Stimulated activated CD8-positive, alpha-beta memory T cell treated with anti-CD3 and anti-CD28 coated beads, Interleukin-4, amount 100 ng/mL, for 1 hour (primary cell): ENCODE measurements at places on chromosomes 1 and 21.

DNA sequence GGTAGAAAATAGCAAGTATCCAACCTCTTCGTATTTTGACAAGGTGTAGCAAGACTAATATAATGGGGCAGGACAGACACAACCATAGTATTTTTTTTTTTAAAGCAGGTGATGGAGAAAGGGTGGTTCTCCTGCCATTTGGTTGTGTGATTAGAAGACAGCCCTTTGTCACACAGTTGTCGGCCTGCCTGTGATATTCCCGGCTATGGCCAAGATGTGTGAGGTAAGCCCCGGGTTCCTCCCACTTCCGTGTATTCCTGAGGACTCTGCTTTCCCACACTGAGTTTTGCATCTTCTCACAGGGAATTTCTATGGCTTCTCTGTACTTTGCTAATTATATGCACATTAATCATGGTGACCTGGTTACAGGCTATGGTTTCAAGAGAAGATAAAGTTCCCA is 35.9 kb downstream of the ZNF496 start:
- DNase-seq, result no peak

DNA sequence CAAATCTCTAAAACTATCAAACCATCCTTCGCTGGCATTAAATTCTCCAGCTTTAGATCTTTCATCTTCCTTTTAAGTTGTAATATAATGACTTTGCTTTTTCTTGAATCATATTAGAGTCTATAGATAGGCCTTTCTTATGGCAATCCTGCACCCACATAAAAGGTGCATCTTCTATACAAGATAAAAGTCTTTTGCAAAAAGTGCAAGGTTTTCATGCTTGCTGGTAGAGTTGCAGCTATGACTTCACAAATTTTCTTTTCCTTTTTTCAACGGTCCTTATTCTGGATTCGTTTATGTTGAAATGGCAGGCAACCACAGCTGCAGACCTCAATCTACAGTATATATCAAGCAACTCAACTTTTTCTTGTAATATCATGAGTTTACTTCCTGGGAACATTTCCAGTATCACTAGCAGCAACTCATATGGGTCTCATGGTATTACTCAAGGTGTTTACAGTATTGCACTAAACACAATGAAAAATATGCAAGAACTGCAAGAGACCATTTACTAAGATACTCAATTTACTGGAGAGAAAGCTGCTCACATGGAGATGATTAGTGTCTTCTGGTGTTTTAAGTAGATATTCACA is 22.1 kb downstream of the OMA1 start:
- DNase-seq, result no peak

DNA sequence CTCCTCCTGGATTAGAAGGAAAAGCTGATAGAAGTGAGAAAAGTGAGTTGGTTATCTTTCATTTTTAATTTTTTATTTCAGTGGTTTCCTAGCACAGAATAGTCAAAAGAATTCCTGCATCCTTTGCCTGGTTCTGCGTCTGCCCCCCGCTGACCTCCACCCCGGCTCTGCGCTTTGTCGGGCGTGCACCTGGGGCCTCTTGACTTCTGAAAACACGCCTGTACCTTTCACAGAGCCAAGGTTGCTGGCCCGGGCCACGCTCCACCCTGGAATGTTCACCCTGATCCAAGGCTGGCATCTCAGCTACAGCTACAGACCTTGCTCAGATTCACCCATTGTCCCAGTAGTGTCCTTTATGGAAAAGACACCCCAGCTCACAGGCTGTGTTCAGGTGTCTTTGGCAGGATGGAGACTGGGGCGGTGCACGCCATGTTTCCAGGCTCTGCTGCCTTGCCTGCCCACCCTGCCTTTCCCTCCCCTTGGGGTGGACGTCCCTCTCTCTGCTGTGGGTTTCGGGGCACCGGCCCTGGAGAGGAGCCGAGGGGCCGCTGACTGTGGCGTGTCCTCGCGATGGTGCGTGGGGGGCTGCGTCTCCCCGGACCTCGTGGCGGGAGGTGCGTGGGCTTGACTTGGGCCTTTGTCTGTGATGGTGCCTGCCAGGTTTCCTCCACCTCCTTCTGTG is 40.3 kb upstream of the DIP2A start:
- DNase-seq, result no peak

- DNase-seq, result no peak
Observed at GRCh38 chr21:39422527-39423241, 22.9 kb downstream of the LCA5L start.

DNA sequence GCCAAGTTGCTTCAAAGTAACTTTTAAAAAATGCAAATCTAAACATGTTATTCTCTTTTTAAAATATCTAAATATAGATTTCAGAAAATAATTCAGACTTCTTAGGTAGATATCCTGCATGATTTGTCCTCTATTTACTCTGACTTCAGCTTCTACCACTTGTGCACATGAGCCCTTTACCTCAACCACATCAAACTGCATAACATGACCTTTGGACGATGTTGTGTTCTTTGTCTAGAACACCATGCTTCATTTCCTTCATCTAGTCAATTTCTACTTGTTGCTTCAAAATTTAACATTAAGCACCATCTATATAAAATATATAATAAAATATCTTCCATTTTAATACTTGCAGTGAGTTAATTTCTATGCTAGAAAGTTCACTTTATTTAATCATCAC is 96.9 kb downstream of the PLPP3 start:
- DNase-seq, result no peak

- no peak for DNase-seq
Observed at GRCh38 chr1:222920169-222920568, 105.3 kb downstream of the DISP1 start.

- no peak for DNase-seq
Observed at GRCh38 chr1:36123356-36123755, 1.7 kb downstream of the COL8A2 start.

- no peak for DNase-seq
Observed at GRCh38 chr1:201719812-201720521, 109.0 kb upstream of the IPO9 start.

DNA sequence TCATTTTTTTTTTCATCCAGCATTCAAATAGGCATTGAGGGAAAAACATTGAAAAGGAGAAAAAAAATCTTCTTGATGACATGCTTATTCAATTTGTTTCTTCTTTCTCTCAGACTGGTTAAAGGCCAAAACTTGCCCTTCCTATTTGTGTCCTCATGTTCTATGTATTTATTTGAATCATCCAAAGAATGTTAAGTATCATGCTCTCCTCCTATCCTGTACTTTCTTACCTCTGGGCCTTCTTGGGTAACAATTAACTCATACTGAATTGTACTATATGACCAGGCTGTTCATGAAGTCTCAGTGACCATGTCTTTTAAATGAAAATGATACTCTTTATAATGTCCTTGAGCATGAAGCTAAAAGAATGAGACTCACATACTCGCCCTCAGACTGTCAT is 36.5 kb upstream of the DENND1B start:
- DNase-seq, result no peak

- DNase-seq, result no peak
Observed at GRCh38 chr1:154866257-154867063, 3.6 kb downstream of the KCNN3 start.

DNA sequence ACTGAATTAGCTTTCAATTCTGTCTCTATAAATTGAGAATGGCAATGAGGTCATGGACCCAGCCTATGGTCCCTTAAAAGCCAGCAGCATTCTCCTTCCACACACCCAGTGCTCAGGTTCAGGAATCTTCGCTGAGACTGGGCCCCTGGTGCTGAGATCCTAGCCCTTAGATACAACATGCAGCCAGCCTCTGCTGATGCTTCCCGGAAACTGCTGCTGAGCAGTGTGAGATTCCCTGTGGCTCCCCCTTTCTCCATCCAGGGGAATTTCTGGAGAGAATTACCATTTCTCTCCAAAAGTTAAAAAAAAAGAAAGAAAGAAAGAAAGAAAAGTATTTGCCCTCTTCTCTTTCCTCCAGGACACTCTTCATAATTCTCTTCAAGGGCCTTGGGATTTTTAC is 31.7 kb upstream of the RALGPS2 start:
- no peak for DNase-seq

DNA sequence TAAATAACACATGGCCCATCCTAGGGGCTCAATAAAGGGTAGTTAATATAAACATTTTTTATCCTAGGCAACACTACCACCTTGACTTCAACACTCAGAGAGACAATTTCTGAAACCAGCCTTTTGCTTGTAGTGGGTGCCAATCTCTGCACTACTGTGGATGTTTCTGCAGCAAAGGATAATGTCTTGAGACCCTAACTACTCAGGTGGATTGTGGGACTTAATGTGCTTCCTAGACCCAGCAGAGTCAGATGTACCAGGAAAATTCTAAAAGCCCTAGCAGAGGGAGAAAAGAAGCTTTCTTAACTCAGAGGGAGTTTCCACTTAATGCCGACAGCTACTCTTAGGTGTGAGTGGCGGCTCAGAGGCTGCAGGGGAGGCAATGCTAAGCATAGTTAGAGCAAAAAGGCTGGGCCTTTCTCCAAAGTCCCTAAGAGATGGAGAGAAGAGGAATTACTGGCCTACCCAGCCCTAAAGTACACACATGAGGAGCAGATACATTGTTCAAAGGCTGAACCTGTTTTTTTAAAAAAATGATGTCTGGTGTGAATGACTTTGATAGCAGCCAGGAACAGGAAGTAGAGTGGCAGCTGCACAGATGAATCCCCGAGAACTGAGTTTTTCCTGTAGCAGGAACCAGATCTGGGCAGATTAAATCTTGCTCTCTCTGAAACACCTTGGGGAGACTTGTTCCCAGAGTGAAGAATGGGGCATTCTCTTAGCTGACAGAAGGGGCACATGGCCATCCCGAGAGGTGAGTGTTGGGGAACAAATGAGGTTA is 33.5 kb upstream of the ABCD3 start:
- no peak for DNase-seq
